SJSA1 (cell line): ENCODE measurements at places on chromosomes 13 and 19. TPM values are rescaled to one million over a fixed set of nuclear protein-coding genes. Genes with fewer than 3 reads are reported as not detected.

The N4BP2L1 gene
- total RNA-seq = 0.53 TPM in 1 of 2 replicates, not detected in the other

The PLPP2 gene
- 7.3 and 18.5 TPM in 2 replicates for total RNA-seq

The PSG6 gene
- total RNA-seq = not detected in 2 replicates

The CBLC gene
- total RNA-seq = not detected in 2 replicates

The HS6ST3 gene
- 0.03 TPM in 1 of 2 replicates, not detected in the other for total RNA-seq

DNA sequence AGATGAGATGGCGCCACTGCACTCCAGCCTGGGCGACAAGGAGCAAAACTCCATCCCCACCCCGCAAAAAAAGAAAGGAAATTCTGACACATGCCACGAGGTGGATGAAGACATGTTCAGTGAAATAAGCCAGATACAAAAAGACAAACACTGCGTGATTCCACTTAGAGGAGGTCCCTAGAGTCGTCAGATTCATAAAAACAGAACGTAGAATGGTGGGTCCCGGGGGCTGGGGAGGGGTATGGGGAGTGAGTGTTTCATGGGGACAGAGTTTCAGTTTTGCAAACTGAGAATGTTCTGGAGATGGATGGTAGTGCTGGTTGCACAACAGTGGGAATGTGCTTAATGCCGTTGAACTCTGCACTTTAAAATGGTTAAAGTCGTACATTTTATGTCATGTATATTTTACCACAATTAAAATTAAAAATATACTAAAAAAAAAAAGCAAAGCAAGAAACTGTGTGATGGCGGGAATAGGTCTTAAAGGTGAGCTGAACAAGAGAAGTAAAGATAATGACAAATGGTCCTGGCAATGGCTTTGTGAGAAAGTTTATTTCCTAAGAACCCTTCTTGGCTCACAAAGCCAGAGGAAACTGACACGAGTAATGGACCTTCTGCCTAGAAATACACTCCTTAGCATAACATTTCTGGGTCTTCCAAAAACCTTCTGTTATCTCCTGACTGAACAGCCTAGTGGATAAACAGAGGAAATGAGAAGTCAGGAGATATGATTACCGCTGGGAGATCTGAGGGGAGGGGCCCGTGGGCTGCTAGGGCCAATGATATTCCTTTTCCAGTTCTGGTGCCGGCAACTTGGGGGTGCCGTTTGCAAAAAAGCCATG lies 4.2 kb upstream of the SPC24 start:
- H3K36me3 ChIP-seq = peaks cover 29% of the 10 kb centered on the region
- peaks cover 10% of the 10 kb centered on the region for H3K4me1 ChIP-seq
- DNase-seq = no peak
- H3K27ac ChIP-seq = no peak overlapping the region
- no peak overlapping the region for H3K4me3 ChIP-seq

DNA sequence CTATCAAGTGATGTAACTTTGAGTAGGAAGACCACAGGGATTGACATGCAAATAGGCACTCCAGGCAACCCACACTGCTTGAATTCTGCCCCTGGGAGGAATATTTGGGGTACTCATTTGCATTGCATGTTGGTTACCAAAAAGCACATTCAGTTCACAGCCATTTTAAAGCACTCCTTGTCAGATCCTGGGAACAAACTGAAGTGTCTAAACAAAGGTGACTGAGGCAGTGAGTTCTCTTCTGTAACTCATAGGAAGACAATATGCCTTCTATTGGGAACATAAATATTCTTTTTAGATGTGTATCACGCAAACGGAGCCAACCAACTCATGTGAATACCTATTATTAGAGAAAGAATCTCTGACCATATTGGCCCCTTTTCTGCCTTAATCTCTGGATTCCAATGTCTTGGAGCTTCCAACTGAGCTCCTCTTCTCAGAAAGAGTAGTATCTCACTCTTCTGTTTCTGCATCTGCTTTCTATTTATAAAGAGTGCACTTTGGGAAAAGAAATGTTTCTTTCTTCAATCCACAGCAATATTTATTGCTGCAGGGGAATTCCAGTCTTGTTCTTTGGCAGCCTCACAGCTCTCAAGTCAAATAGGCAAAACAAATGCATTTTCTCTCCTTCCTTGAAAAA lies 125.7 kb upstream of the NBEA start:
- no peak overlapping the region for H3K27ac ChIP-seq
- no peaks in the 10 kb centered on the region for H3K36me3 ChIP-seq
- DNase-seq = no peak
- H3K4me1 ChIP-seq = no peaks in the 10 kb centered on the region

GRCh38 chr19:50181121-50181520 lies 18.0 kb upstream of the IZUMO2 start:
- H3K27me3 ChIP-seq = no peaks in the 10 kb centered on the region
- no peak overlapping the region for H3K4me3 ChIP-seq
- no peaks in the 10 kb centered on the region for H3K36me3 ChIP-seq
- H3K4me1 ChIP-seq = no peaks in the 10 kb centered on the region
- no peak overlapping the region for H3K27ac ChIP-seq
- DNase-seq = no peak

DNA sequence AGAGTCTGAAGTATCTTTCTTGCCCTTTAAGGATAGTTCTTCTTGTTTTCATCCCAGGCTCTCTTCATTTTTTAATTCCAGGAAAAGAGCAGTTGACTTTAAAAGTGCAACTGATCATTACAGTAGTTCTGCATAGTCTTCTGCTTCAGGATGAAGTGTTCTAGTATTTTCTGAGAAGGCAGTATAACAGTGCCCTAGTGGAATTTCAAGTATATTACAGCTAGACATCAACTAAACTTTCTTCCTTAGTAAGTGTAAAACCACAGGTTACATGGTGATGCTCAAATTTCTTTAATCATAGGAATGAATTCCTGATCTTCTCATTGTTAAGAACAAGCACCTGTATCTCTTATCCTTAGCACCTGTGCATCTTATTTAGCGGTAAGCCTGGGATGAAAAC lies 10.9 kb downstream of the NUFIP1 start:
- no peaks in the 10 kb centered on the region for H3K4me1 ChIP-seq
- H3K36me3 ChIP-seq = peaks cover 53% of the 10 kb centered on the region
- no peak overlapping the region for H3K27ac ChIP-seq
- no peaks in the 10 kb centered on the region for H3K27me3 ChIP-seq
- DNase-seq = no peak

GRCh38 chr13:41004875-41005693 lies 14.0 kb downstream of the ELF1 start:
- H3K27me3 ChIP-seq = no peaks in the 10 kb centered on the region
- no peak overlapping the region for H3K27ac ChIP-seq
- H3K4me1 ChIP-seq = peaks cover 7% of the 10 kb centered on the region; the same call in 1 of the 2 replicates
- H3K36me3 ChIP-seq = no peaks in the 10 kb centered on the region
- H3K4me3 ChIP-seq = no peak overlapping the region
- no peak for DNase-seq

DNA sequence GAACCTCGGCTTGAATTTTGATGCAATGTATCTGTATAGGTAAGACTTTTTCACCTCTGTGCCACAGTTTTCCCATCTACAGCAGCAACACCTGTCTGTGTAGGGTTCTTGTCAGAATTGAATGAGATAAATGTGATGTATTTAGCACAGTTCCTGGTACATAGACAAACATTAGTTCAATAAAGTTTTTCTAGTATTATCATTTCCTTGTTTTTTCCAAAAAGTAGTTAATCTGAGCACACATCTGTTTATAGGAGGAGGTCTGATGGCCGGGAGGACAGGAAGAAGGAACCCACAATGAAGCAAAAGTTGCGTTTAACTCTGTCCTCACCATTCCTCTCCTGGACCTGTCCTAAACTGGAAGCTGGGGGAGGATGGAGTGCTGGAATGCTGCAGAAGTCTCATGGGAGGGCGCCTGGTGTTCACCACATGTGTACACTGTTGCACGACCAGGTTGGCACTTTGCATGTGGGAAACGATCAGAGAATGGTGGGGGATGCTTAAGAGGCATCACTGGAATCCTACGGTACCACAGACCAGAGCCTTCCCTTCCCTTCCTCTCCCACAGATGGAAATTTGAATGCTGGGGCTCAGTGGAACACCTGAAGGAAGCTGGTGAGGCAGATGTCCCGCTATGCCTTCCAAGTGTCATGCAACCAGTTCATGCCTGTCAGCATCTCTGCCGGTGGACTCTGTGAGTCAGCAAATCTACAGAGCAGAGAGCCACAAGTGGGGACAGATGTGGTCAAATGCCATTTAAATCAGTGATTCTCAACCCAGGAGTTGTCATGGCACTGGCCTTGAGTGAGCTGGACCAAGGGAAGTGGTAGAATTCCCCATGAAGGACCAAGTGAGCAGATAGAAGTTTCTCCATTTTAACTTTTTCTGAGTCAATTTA lies 315.6 kb downstream of the DLEU7 start:
- no peak overlapping the region for H3K4me3 ChIP-seq
- H3K36me3 ChIP-seq = no peaks in the 10 kb centered on the region
- no peak for DNase-seq
- H3K4me1 ChIP-seq = peaks cover 18% of the 10 kb centered on the region

DNA sequence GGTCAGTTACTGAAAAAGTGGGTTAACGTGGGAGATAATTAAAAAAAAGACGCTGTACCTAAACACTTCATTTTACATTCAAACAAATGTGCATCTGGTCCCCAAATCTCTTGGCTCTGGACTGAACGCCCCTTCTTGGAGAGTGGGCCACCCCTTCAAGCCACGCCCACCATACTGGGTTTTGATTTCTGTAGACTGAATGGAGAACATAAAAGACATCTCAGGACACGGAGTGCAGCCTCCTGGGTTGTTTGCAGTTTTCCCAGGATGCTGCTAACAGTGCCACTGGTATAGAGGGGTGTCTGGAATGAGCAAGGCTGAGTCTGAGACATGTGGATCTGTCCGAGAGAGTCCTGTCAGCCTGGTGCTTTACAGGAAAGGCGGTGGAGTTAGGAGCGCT lies 10.6 kb downstream of the TFDP1 start:
- H3K27me3 ChIP-seq = no peaks in the 10 kb centered on the region
- H3K36me3 ChIP-seq = peaks cover 79% of the 10 kb centered on the region

- no peak overlapping the region for H3K4me3 ChIP-seq
- no peak for DNase-seq
- H3K27me3 ChIP-seq = peaks cover 37% of the 10 kb centered on the region
- H3K36me3 ChIP-seq = no peaks in the 10 kb centered on the region
These were observed 174.2 kb downstream of the TEX29 start for GRCh38 chr13:111494641-111495040.
